Peyer's patch (tissue), 4 donors: ENCODE measurements at places on chromosomes 13 and 19.

DNA sequence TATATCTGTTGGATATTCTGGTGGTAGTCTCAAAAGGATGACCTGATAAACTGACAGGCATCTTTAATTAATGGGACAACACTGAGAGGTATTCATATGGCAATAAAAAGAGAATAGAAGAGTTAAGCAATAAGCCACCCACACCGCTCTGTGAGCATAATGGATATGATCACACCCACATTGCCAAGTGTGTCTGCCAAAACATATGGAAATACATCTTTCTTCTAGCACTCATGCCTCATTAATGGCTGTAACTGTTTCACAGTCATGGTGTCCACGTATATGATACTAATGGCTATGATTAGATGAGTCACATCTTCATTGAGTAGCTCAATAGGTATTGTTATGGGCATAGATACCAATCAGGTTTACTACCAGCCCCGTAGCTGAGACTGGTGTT is 13.1 kb downstream of the IGFL3 start:
- DNase-seq: no peak

DNA sequence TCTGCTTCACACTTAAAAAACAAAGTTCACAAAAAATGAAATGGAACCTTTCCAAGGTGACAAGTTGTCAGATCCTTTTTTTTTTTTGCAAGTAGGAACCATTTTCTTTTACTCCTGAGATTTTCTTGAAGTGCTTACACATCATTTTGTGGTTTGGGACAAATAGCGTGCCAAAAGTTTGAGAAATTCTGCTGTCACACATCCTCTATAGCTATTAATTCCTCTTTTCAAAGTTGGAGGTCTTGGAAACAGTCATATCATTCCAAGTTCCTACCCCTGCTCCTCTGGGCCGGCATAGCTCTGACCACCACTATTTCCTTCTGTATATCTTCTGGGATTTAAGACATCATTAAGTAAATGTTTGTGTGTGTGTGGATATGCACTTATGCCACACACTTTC is 421.6 kb upstream of the SLC10A2 start:
- no peak for DNase-seq

DNA sequence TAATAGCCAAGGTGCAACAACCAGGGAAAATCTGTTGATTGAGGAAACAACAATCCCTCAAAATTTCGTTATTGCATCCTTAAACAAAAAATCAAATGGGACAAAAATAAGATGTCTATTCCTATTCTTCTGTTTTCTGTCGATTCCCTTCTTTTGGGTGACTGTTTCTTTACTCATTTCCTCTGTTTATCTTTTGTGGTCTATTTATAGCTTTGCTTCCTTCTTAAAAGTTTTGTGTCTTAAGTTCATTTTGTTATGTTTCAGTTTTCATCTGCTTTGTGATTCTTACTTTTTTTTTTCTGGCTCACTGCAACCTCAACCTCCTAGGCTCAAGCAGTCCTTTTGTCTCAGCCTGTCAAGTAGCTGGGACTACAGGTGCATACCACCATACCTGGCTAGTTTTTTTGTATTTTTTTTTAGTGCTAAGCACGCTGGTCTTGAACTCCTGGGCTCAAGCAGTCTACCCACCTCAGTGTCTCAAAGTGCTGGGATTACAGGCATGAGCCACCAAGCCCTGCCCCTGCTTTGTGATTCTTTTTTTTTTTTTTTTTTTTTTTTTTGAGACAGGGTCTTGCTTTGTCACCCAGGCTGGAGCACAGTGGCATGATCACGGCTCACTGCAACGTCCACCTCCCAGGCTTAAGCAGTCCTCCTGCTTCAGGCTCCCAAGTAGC is 10.4 kb downstream of the ZNF146 start:
- DNase-seq: no peak

- peak; percentile 66 for DNase-seq
These were observed 843 bp downstream of the MEX3D start for GRCh38 chr19:1567116-1567847.

- no peak for DNase-seq
These were observed 81.0 kb upstream of the MAB21L1 start for GRCh38 chr13:35557475-35557874.

DNA sequence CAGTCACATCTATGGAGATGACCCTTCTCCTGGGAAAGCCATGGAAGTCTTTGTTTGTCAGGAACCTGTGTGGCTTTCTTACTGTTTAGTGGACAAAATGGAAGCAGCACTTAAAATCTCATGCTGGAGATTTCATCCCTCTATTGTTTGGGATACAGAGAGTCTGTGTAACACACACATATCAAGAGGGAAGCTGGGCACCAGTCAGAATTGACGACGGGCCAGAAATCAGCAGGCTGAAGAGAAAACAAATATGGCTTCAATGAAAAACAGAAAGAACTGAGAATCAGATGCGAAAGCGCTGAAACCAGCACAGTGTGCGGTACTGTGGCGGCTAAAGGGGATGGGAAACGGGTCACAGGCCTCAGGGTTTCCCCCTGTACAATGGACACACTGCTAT is 72.2 kb upstream of the WASF3 start:
- DNase-seq: no peak

- DNase-seq: no peak
These were observed 2.5 kb downstream of the VPS36 start for GRCh38 chr13:52447815-52448552.

DNA sequence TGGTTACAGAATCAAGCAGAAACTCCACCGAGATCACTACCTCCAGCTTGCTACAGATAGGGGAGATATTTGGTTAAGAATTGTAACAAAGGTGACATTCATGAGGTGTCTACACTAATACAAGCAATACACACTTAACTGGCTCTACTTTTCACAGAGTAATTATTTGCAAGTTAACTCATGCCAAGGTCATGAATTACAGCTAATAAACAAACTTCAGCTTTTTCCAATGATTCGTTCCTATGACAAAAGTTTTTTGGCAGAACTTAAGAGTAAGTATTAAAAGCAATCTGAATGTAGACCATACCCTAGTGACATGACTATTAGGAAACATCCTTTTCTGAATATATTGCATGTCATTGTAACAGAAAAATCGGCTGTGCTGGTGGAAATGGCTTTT is 72.1 kb downstream of the LHFPL6 start:
- DNase-seq: no peak

GRCh38 chr13:51796546-51796945 is 7.4 kb downstream of the DHRS12 start:
- no peak for DNase-seq

DNA sequence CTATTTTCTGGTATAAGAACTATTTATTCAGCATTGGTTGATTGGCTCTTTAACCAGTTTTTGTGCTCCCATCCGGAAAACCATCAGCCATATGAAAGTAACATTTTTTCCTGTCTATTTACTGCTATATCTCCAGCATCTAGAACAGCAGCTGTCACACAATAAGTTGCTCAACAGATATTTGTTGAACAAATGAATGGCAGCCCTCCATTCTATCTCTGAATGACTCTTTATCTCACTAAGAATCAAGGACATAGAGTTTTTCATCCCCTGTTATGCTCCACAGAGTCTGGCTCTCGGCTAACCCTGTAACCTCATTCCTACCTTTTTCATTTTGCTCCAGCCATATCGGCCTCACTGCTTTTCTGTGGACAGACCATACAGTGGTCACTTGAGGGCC is 145.5 kb downstream of the SLITRK6 start:
- no peak for DNase-seq

DNA sequence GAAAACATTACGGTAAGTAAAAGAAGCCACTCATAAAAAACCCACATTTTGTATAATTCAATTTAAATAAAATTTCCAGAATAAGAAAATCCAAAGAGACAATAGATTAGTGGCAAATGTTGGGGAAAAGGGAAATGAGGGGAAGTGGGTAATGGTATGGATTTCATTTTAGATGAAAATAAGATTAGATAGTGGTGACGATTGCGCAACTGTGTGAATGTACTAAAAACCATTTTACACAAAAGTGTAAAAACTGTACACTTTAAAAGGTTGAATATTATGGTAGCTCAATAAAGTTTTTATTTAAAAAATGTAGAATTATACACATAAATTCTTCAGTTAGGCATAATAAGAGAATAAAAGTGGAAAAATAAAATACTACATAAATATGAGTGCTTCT is 3.7 kb downstream of the MBD3L1 start:
- no peak for DNase-seq

DNA sequence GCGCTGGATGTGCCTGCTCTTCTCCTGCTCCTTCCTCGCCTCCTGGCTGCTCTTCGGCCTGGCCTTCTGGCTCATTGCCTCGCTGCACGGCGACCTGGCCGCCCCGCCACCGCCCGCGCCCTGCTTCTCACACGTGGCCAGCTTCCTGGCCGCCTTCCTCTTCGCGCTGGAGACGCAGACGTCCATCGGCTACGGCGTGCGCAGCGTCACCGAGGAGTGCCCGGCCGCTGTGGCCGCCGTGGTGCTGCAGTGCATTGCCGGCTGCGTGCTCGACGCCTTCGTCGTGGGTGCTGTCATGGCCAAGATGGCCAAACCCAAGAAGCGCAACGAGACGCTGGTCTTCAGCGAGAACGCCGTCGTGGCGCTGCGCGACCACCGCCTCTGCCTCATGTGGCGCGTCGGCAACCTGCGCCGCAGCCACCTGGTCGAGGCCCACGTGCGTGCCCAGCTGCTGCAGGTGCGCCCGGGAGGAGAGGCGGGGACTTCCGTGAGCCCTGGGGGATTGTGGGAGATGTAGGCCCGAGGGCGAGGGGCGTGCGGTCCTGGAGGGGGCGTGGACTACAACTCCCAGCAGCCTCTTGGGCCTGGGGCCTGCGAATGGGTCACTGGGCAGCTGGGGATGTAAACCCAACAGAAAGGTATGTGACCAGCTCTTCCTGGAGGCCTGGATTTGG is 6.7 kb downstream of the KCNJ14 start:
- DNase-seq: no peak

DNA sequence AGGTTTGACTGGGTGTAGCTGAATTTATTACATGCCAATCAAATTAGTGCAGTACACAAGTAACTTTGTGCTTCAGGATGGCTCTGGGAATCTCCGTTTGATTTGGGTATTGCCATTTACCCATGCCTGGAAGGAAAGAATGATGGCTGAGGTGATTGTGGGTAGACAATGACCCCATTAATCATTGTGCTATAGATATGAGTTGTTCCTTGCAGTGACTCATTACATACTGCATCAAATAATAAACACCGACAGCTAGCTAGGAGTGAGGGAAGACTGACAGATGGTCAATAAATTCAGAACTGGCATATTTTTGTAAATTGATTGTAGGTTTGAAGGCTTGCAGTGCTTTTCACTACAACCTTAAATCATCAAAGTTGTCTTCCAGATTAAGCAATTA is 1069.5 kb downstream of the DIAPH3 start:
- no peak for DNase-seq

DNA sequence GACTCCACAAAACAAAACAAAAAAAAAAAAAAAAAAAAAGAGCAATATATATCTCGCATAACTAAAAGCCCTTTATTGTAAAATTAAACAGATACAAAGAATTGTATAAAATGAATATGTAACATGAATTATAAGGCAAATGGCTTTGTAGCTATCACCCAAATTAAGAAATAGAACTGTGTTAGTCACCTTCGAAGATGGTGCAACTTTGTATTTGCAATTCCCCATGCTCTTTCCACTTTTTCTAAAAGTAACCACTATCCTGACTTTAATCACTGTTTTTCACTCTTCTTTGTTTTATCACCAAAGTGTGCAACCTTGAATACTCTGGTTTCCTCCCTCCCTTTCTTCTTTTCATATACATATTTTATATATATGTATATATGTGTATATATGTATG is 57.1 kb upstream of the HTR2A start:
- DNase-seq: no peak

DNA sequence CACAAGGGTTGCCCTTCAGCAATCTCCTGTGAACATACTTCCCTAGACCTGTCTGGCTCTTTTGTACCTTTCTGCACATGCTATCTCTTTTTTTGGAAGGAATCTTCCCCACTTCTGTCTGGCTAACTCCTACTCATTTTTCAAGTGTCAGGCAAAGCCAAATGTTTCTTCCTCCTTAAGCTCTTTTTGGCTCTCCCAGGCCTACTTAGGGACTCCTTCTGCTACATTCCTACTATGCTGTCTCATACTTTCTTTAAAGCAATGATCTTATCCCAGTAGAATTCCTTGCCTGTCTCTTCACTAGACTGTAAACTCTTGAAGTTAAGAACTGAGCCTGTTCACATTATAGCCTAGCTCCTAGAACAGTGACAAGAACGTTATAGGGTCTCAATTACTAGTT is 114.9 kb upstream of the WASF3 start:
- no peak for DNase-seq

GRCh38 chr19:44661904-44662303 is 9.4 kb upstream of the CEACAM19 start:
- DNase-seq: no peak

- no peak for DNase-seq
These were observed 3.8 kb downstream of the ZNF749 start for GRCh38 chr19:57438925-57439324.

- no peak for DNase-seq
These were observed 330.6 kb downstream of the SPRY2 start for GRCh38 chr13:80010286-80010831.

DNA sequence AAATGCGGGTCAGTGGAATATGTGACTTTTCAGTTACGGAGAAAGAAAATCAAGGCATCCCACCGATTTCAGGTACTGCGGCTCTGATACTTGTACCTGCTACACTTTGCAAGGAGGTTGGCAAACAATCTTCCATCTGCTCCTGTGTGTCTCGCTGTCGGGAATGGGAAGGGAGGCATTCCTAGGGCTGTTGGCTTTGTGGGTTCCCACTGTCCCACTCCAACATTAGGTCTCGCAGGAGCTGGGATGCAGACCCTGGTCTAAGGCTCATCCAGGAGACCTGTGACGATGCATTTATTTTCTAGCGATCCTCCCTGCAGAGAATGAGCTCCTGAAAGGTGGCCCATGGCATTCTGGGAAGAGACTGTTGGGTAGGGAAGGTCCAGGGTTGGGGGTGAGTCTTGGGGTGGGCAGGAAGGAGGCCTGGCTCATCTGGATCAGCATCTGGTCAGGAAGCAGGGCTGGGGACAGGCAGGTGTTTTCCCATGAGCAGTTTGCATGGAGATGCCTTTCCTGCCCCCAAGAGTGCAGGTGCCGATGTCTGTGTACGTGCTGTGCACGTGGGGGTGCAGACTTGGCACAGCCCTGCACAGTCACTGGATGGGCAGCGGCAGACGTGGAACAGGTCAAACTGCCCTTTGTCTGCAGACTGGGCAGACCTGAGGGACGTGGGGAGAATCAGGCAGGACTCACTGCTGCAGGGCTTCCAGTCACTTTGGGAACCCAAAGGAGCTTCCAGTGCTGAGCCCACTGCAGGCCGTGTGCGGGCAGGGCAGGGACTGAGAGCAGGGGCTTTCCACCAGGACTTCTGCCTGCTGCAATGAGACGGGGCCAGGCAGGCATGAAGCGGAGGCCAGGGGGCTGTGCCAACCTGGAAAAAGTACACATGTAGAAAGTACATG is 152.4 kb downstream of the TEX29 start:
- no peak for DNase-seq

DNA sequence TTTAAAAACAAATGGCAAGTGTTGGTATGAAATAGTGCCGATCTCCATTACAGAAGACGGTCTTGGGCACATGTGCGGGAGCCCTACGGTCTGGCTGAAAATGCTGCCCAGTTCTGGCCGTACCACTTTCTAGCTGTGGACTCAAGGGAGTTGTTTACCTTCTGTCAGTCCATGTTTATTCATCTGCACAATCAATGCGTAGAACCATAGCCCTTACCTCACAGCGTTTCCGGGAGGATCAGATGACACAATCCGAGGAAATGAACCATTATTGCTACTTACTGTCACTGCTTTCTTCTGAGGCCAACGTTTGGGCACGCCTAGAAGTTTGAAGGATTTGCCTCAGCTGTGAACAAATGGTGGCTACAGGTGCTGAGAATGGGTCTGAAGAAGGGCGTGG is 31.2 kb downstream of the GADD45B start:
- DNase-seq: no peak

GRCh38 chr13:30142486-30143211 is 164.7 kb downstream of the KATNAL1 start:
- DNase-seq: no peak
